Activated T-helper 1 cell treated with anti-CD3 and anti-CD28 coated beads, Interleukin-12 subunit alpha, Interleukin-12 subunit beta, Interleukin-2, Interleukin-4 antibody, amounts not matched to agents 30 ng/mL and 10 ng/mL and 1 ng/mL, durations not matched to agents 14 hours and 24 hours and 36 hours (primary cell): ENCODE measurements at places on chromosomes 12 and 14. TPM values are rescaled to one million over a fixed set of nuclear protein-coding genes. Genes with fewer than 3 reads are reported as not detected.

Gene PZP
- not detected in 2 replicates for total RNA-seq

Gene BDKRB1
- total RNA-seq = not detected in 2 replicates

Gene PIWIL1
- total RNA-seq = not detected in 2 replicates

GRCh38 chr12:56243731-56244181 is 13.9 kb downstream of the SLC39A5 start:
- H3K27ac ChIP-seq = no peak overlapping the region
- H3K27me3 ChIP-seq = no peaks in the 10 kb centered on the region
- DNase-seq = no peak
- H3K4me3 ChIP-seq = no peak overlapping the region
- no peaks in the 10 kb centered on the region for H3K4me1 ChIP-seq

DNA sequence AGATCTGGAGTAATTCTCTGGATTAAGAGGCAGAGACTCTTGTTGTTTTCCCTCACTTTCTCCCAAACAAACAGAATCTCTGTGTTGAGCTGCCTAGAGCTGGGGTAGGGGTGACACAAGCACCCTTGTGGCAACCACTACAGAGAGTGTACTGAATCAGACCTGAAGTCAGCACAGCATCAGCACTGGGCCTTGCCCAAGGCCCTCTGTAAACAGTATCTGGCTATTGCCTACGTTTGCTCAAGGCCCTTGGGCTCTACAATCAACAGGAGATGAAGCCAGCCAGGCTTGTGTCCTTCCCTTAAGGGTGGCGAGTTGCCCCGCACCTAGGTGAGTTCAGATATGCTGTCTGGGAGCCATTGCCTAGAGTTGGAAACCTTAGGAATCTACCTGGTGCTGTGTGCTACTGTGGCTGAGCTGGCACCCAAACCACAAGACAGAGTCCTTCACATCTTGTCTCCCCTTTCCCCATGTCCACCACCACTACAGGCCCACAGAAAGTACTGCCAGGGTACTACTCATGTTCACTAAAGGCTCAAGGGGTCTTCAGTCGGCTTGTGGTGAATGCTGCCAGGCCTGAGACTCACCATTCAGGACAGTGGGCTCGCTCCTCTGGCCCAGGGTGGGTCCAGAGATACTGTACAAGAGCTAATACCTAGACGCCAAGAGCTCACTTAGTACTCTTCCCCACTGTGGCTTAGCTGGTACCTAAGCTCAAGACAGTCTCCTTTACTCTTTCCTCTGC is 206.8 kb downstream of the SYNE2 start:
- DNase-seq = no peak
- no peaks in the 10 kb centered on the region for H3K27me3 ChIP-seq
- H3K4me1 ChIP-seq = no peaks in the 10 kb centered on the region

DNA sequence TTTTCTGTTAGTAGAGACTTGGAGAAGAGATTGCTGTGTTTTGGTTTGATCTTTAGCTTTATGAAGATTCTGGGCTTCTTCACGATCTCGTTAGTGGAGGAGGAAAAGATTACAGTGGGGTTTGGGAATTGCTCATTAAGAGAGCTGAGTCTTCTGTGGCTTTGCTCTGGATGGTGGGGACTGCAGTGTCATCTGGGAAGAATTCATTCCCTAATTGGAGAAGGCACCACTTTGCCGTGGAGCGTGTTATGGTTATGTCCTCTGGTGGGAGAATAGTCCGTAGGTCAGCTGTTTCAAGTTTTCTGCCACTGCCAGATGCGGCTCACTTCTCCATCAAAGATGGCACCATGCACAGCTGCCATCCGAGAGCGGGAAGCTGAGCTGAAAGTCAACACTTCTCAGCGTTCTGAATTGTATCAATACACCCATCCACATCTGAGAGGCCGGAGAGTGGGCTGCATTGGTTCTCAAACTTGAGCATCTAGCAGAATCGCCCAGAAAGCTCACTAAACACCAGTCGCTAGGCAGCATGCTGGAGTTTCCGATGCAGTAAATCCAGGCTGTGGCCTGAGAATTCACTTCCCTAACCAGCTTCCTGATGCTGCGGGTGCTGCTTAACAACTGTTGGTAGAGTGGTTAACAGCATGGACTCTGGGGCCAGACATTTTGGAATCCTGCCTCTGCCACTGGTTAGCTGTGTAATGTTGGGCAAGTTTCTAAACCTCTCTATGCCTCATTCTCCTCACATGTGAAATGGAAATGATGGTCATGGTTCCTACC is 117.8 kb downstream of the PLXNC1 start:
- H3K27me3 ChIP-seq = no peaks in the 10 kb centered on the region
- H3K4me3 ChIP-seq = no peak overlapping the region
- peaks cover 55% of the 10 kb centered on the region for H3K36me3 ChIP-seq
- peaks cover 92% of the 10 kb centered on the region for H3K4me1 ChIP-seq
- H3K27ac ChIP-seq = no peak overlapping the region

DNA sequence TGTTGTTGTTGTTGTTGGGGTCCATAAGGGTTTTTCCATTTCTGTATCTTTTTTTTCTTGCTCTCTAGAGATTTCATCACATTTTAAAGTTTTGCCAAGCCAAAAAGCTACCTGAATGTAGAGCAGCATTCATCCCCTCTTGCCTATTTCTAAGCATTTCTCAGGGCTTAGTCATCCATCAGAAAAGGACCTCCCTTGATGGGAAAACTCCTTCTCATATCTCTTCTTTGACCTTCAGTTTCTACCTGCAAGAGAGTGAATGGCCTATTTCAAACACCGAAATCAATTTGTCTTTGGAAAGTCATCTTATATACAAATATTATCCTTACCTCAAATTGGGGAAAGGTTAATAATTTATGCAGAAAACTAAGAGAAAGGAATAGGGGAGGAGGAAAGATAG is 4.5 kb downstream of the MYBPC1 start:
- no peaks in the 10 kb centered on the region for H3K36me3 ChIP-seq
- no peak overlapping the region for H3K27ac ChIP-seq
- H3K4me3 ChIP-seq = no peak overlapping the region
- no peaks in the 10 kb centered on the region for H3K27me3 ChIP-seq

DNA sequence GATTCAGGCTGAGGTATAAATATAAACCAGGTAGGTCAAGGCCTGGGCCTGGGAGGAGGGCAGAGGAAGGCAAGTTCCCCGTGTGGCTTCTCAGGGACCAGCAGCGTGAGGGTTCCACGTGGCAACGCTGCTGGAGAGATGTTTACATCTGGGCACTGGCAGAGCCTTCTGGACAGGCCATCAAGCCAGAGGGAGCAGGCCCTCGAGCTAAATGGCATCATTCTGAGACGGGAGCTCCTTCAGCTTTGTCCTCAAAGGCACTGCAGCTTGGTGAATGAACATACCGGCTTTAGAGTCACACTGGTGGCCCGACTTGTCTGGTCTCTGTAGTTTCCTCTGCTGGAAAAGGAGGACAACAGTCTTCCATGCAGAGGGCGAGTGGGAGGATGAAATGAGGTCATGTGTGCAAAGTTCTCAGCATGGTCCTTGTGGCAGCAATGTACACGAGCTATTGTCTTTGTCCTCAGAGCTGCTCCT is 231.3 kb downstream of the ZFP36L1 start:
- H3K27ac ChIP-seq = no peak overlapping the region
- H3K27me3 ChIP-seq = no peaks in the 10 kb centered on the region
- H3K4me3 ChIP-seq = no peak overlapping the region
- H3K4me1 ChIP-seq = peaks cover 18% of the 10 kb centered on the region

GRCh38 chr12:52876372-52876771 is 27.6 kb upstream of the KRT78 start:
- no peak overlapping the region for H3K4me3 ChIP-seq
- H3K36me3 ChIP-seq = no peaks in the 10 kb centered on the region
- DNase-seq = no peak
- H3K4me1 ChIP-seq = peaks cover 22% of the 10 kb centered on the region
- no peak overlapping the region for H3K27ac ChIP-seq

DNA sequence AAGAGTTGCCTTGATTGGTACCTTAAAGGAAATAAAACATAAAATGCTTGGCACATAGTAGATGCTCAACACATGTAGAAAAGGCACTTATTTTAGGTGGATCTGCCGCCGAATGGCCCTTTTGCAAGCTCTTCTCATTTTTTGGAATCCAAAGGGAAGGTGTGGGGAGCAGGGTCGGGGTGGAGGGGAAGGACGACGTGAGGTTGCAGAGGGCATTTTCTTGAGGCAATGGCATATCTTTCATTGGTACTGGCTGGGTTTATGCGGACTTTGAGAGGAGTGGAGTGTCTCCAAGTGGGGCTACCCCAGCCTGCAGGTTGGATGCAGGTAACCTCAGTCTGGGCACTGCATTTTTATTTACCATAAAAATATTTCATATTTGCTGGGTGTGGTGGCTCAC is 8.1 kb downstream of the RTL1 start:
- no peak for DNase-seq
- no peaks in the 10 kb centered on the region for H3K36me3 ChIP-seq
- no peak overlapping the region for H3K4me3 ChIP-seq
- H3K27me3 ChIP-seq = peaks cover 17% of the 10 kb centered on the region
- no peak overlapping the region for H3K27ac ChIP-seq
- no peaks in the 10 kb centered on the region for H3K4me1 ChIP-seq

GRCh38 chr14:101176535-101177205 is 273.1 kb upstream of the RTL1 start:
- no peak overlapping the region for H3K27ac ChIP-seq
- H3K27me3 ChIP-seq = no peaks in the 10 kb centered on the region

DNA sequence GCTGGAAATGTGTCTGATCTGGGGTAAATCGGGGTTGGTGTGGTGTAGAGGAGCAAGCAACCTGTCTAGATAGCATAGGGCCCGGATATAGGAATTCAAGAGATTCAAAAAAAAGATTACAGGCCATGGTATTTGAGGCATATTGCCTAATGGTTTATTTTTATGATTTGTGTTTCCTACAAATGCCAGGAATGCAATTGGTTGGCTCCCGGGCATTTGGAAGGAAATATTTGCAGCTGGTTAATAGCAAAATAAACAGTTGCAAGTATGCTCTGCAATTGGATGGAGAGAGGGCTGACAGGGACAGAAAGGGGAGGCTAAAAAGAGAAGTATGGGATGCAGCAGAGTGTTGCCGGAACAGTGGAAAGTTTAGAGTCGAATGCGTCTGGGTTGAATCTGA is 315.6 kb upstream of the ATP2B1 start:
- DNase-seq = no peak
- H3K27me3 ChIP-seq = peaks cover 3% of the 10 kb centered on the region
- no peak overlapping the region for H3K27ac ChIP-seq

GRCh38 chr14:95431199-95432143 is 85.0 kb downstream of the SYNE3 start:
- peaks cover 34% of the 10 kb centered on the region for H3K36me3 ChIP-seq
- no peaks in the 10 kb centered on the region for H3K4me1 ChIP-seq
- no peak overlapping the region for H3K4me3 ChIP-seq
- no peak for DNase-seq

GRCh38 chr14:106831322-106831720 is 1304.9 kb downstream of the TMEM121 start:
- H3K27me3 ChIP-seq = peaks cover 26% of the 10 kb centered on the region
- H3K4me3 ChIP-seq = no peak overlapping the region
- H3K4me1 ChIP-seq = no peaks in the 10 kb centered on the region

- H3K27ac ChIP-seq = no peak overlapping the region
- DNase-seq = no peak
- no peaks in the 10 kb centered on the region for H3K27me3 ChIP-seq
- no peaks in the 10 kb centered on the region for H3K36me3 ChIP-seq
- no peak overlapping the region for H3K4me3 ChIP-seq
These were observed 150.2 kb downstream of the SSPN start for GRCh38 chr12:26345471-26346003.

GRCh38 chr14:102225936-102226335 is 79.0 kb downstream of the MOK start:
- H3K4me1 ChIP-seq = no peaks in the 10 kb centered on the region
- no peak overlapping the region for H3K4me3 ChIP-seq
- no peaks in the 10 kb centered on the region for H3K36me3 ChIP-seq
- H3K27me3 ChIP-seq = no peaks in the 10 kb centered on the region

- no peaks in the 10 kb centered on the region for H3K4me1 ChIP-seq
- peaks cover 8% of the 10 kb centered on the region for H3K36me3 ChIP-seq
- no peaks in the 10 kb centered on the region for H3K27me3 ChIP-seq
- no peak for DNase-seq
- H3K4me3 ChIP-seq = no peak overlapping the region
- H3K27ac ChIP-seq = no peak overlapping the region
These were observed 76.8 kb downstream of the NUMB start for GRCh38 chr14:73381380-73382013.

GRCh38 chr12:53480491-53481442 is 18.5 kb downstream of the MAP3K12 start:
- H3K36me3 ChIP-seq = peaks cover 66% of the 10 kb centered on the region
- no peaks in the 10 kb centered on the region for H3K4me1 ChIP-seq
